ENCODE measurements at places on chromosomes 11 and 22. TPM values are rescaled to one million over a fixed set of nuclear protein-coding genes. Genes with fewer than 3 reads are reported as not detected.

GRCh38 chr11:134224710-134225664 lies 516 bp downstream of the VPS26B start:
- H3K27ac ChIP-seq: peak overlapping the region; percentile 81
- H3K27me3 ChIP-seq: no peaks in the 10 kb centered on the region

DNA sequence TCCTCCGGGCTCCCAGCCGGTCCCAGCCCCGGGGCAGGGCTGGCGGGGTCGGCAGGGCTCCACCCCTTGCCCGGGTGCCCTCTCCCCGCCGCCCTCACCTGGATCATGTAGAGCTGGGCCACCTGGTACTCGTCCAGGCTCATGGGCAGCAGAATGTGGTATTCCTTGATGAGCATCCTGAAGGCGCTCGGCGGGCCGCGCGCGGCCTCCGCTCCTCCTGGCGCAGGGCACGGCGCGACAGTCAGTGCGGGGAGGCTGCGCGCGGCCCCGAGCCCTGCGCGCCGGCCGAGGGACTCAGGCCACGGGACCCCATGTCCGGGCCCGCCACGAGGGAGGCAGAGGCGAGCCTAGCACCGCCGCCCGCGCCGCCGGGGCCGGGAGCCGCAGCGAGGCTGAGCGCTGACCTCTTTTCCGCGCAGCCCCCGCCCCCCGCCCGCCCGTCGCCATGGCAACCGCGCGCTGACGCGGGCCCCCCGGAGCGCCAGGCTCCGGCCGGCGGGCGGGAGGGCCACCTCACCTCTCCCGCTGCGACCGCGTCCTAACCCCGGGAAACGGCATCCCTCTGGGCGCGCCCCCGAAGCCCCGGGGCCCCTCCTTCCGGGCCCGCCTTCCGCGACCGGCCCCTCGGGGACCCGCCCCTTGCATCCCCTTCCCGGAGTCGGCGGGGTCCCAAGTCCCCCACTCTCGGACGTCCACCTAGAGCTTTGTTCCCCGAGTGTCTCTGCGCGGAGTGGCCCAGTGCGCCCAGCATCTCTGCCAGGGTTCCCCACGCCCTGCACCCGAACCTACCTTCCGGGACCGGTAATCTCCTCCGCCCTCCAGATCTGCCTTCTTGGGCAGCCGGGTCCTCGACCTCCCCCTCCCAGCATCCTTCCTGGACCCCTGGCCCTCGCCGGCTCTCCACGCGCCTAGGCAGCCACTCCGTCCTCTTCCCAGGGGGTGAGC lies 886 bp downstream of the PITPNM1 start:
- H3K36me3 ChIP-seq: no peaks in the 10 kb centered on the region
- DNase-seq: peak; percentile 35
- H3K27me3 ChIP-seq: no peaks in the 10 kb centered on the region
- H3K27ac ChIP-seq: peak overlapping the region; percentile 99
- H3K4me3 ChIP-seq: peak overlapping the region; percentile 59

FGF4 gene
- total RNA-seq: not detected

DEPDC5 gene
- 30.4 TPM for total RNA-seq

TRIM66 gene
- total RNA-seq: 7.7 TPM

FJX1 gene
- 5.9 TPM for total RNA-seq

SNAP29 gene
- total RNA-seq: 17.4 TPM

GRCh38 chr11:9219115-9219514 lies 46.0 kb downstream of the DENND5A start:
- DNase-seq: no peak
- H3K27ac ChIP-seq: peak overlapping the region; percentile 47
- no peaks in the 10 kb centered on the region for H3K27me3 ChIP-seq
- H3K36me3 ChIP-seq: no peaks in the 10 kb centered on the region

DNA sequence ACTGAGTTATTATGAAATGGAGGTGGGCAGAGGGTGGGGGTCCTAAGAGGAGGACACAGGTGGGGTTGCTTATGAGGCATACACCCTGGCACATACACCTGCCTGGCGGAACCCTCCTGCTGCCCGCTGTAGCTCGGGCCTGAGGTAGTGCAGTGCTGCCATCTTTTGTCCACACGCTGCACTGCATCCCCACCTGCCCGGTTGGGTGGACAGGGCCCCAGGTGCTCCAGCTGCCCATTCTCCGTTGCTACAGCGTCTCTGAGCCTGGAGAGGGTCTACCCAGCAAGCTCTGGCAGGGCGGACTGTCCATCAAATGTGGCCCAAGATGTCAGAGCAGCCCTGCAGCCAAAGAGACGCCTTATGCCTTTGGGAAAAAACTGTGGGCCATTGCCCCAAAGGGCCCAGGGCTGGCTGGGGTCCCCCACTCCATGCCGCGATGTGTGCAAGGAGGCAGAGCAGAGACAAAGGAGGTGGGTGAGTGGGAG lies 131.2 kb downstream of the BUD13 start:
- H3K36me3 ChIP-seq: no peaks in the 10 kb centered on the region
- DNase-seq: peak; percentile 59

Data from thyroid gland (tissue), 4 donors.